Activated CD4-positive, alpha-beta T cell treated with anti-CD3 and anti-CD28 coated beads for 1 hour (primary cell): ENCODE measurements at places on chromosomes 6 and 20.

- no peak for DNase-seq
Measured at GRCh38 chr20:933029-933428, 16.9 kb upstream of the ANGPT4 start.

GRCh38 chr20:19552221-19553180, 205.6 kb upstream of the RIN2 start:
- DNase-seq, result no peak

GRCh38 chr6:75077701-75078100, 128.2 kb downstream of the COL12A1 start:
- no peak for DNase-seq

DNA sequence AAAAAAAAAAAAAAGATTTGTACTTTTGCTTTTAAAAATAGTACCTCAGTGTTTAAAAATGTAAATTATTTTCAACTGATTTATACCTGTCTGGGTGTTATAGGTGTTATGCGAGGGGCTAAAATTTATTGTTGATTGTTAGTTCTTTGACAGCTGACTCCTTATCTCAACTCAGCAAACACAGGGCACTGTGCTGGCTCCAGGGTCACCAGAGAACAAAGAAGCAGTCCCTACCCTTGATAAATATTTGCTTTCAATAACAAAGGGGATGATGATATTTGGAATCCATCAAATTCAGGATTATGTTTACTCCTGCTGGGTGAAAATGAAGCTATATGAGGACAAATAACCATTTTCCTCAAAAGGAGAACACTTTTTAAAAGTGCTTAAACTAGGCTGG, 34.2 kb upstream of the KAT14 start:
- DNase-seq, result no peak

DNA sequence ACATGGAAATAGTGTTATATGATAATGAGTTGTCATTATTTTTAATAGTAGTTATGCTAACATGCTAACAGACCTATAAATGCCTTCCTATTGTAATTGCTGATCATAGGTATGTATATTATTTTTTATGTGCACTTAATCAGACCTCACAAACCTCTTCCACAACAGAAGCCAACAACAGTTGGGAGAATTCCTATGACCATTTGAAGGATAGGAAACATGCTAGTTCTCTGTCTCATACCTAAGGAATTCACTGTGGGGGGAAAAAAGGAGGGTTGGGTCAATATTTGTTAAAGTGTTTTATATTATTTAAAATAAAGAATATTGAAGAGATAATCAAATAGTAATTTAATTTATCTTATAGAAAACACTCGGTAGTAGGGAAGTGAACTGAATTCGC, 990.9 kb downstream of the EPHA7 start:
- no peak for DNase-seq

GRCh38 chr6:11700118-11700718, 78.4 kb downstream of the ADTRP start:
- DNase-seq, result no peak

DNA sequence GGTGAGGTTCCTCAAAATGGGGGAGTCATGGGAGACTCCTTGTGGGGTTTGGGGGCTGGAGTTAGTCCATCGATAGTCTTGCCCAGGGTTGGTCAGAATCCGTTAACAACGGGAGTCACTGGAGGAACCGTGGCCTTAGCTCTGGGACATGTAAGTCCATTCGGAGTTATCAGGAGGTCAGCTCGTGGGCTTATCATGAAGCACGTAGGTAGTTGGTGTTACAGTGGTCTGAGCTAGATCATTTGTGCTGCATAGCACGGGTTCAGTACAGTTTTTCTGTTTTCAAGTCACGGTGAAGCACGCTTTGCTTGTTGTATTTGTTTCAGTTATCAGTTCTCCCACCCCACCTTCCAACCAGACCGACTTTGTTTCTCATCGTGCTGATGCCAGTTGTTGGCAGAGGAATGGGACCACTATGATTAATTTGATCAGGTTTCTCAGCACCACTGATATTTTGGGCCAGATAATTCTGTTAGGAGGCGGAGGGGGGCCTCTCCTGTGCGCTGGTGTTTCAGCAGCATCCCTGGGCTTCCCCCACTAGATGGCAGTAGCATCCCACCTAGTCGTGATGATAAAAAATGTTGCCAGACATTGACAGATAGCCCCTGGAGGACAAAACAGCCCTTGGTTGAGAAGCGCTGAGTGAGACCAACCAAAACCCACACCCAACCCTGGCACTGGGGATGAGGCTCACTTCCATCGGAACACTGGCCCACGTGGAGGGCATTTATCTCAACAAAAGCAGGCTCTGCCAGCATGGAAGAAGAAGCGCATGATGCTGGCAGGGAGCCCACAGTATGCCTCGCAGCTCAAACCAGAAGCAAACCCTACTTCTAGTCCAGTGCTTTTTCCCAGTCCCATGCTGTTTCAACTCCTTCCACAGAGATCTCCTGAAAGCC, 2.2 kb upstream of the APMAP start:
- peak; percentile 77 for DNase-seq

GRCh38 chr20:38168791-38169589, 3.9 kb upstream of the TGM2 start:
- DNase-seq, result no peak

GRCh38 chr6:55953335-55953734, 77.9 kb upstream of the BMP5 start:
- DNase-seq, result no peak

GRCh38 chr20:38836991-38837390, 31.5 kb downstream of the PPP1R16B start:
- DNase-seq, result no peak

DNA sequence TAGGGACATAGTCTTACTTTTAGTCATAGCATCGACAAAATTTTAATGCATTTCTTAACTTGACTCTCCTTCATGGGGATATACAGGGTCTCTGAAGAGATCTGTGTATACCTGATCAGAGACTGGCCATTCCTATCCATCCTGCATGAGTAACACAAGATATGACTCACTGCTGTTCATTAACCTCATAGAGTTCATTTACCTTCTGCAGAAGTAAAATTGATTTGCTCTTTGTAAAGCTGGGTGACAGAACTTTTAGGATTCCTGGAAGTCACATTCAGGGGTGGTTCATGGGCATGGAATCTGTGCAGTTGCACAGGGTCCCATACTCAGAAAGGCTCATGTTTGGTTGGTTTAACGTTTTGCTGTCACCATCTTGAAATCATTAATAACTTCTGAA, 53.2 kb downstream of the PDE7B start:
- DNase-seq, result no peak

- no peak for DNase-seq
Measured at GRCh38 chr20:45407783-45408645, at the start of gene DBNDD2. Gene DBNDD2, plus strand, starts transcription at chr20:45408289. Its CDS starts 179 bp downstream, at chr20:45408468.

DNA sequence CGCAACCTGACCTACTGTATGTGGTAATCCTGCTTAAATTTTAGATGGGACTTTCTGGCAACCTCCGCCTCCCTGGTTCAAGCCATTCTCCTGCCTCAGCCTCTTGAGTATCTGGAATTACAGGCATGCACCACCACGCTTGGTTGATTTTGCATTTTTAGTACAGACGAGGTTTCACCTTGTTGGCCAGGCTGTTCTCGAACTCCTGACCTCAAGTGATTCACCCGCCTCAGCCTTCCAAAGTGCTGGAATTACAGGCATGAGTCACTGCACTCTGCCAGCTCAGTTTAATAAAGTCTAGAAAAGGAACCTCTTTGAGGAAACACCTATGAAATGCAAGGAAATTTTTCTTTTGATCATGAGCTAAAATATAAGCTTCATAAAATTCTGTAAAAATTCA, 9.0 kb upstream of the PLCB4 start:
- DNase-seq, result no peak

DNA sequence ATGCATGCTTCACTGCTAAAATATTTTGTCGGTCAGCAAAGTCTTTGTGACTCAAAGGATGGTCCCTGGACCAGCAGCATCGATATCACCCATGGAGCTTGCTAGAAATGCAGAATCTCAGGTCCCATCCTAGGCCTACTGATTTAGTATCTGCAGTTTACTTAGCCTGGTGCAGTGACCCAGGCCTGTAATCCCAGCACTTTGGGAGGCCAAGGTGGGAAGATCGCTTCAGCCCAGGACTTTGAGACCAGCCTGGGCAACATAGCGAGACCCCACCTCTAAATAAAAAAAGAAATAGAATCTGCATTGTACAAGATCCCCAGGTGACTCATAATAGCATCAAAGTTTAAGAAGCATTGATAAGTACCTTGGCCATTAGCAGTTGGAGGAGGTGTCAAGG, 248.7 kb downstream of the CD83 start:
- no peak for DNase-seq

GRCh38 chr6:3325210-3325609, 66.5 kb downstream of the PSMG4 start:
- no peak for DNase-seq

GRCh38 chr6:119002069-119002468, 67.1 kb upstream of the MCM9 start:
- no peak for DNase-seq

DNA sequence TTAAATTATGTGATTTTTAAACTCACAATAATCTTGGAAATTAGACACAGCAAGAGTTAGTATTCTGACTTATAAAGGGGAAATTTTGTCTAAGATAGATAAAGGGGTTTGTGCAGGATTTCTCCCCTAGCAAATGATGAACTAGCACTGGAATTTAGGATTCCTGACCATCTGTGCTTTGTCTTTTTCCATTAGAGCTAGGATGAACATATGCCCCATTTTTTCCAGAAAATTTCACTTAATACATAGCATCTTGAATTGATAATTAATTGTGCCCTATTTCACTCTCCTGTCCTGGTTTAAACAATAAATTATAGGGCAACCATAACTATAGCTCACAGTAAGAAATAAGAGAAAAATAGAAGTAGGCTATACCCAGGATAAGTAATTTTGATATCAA, 601.0 kb downstream of the GRIK2 start:
- DNase-seq, result no peak

DNA sequence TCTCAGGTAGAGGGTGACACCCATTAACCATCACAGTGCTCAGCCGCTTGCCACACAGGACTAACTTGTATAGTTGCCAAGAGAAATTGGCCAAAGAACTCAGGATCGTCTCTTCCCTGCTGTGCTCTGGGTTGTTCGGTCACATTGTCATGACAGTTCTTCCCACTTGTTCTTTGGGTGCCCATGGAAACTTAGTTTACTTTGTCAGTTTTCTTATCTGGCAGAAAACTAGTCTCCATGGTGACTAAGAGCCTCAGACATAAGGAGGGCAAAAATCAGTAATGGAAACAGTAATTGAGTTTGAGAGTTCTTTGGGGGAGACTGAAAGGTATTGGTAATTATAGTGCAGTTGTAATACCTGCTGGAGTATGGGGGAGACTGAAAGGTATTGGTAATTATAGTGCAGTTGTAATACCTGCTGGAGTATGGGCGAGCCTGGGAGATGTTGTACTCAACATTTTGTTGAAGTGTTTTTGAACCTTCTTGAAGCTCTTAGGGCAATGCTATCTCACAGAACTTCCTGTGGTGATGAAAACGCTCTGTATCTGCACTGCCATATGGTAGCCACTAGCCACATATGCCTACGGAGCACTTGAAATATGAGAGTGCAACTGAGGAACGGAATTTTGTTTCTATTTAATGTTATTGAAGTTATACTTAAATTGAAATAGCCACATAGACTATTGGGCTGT, 95.2 kb upstream of the HDGFL1 start:
- DNase-seq, result no peak
